ENCODE measurements at places on chromosomes 2 and 18.
A peak's percentile ranks its signal among the peaks of the same experiment; 100 is the strongest.

- DNase-seq = no peak
Observed at GRCh38 chr2:96501886-96502810, 3.0 kb downstream of the NEURL3 start.

- no peak for DNase-seq
Observed at GRCh38 chr2:168039881-168040280, 207.5 kb downstream of the STK39 start.

DNA sequence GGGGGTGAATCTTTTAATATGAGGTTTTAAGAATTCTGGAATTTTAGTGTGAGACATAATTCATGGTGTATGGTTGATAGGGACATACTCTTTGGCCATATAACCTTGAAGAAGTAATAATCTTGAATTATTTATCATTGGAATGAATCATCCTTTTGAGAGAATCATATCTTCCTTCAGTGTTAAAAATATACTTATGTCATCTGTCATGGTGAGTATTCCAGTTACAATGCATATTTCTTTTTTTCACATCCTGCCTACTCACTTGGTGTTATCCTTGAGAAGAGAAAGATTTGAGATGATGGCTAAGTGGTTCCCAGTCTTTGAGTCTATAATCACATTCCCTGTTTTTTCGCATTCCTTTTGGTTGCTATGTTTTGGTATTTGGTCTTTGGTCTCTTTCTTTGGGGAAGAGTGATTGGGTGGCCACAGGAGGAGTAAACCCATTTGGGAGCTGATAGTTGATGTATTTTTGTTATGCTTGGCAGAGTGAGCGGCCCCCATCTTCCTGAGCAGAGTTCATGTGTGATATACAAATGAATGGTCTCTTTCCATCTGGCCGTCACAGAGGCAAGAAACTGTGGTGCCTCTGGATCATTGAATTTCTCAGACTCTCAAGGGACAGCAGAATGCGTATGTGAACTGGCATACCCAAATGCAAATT lies 21.6 kb downstream of the ASAP2 start:
- DNase-seq = no peak

DNA sequence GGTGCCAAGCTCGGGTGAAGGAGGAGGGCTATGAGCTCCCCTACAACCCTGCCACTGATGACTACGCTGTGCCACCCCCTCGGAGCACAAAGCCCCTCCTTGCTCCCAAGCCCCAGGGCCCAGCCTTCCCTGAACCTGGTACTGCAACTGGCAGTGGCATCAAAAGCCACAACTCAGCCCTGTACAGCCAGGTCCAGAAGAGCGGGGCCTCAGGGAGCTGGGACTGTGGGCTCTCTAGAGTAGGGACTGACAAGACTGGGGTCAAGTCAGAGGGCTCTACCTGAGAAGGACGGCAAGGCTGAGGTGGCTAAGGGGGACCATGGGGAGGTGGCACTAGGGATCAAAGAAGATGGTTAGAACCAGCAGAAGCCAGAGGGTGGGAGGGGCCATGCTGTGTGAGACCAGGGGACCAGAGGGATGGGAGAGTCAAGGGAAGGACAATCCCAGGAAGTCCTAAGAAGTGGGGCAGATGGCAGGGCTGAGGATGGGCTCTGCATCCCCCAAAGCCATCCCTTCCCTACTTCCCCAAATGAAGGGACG lies 2.4 kb downstream of the DOK1 start:
- DNase-seq = no peak

DNA sequence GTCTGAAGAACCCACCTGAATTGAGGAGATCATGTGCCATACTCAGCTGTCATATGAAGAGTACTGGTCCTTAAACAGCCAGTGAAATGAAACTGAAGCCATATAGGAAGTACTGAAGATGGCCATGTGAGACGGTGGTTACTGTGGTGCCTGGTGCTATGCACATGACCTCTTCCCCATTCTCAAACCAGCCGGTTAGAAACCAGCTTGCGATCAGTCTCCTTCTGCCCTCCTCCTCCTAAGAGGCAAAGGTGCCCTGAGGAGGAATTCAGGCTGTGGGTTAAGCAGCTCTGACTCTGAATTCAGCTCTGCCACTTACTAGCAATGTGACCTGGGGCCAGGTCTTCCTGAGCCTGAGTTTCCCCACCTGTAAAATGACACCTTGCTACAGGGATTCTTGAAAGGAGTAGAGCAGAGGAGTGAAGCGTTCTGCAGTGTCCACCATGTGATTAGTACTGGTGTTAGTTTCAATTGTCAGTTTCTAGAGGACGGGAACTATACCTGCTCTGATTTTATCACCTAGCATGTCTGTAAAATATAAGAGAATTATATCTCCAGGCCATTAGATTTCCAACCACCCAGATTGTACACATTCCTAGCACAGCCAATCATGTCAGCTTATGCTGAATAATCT lies 5.1 kb downstream of the FECH start:
- DNase-seq = no peak

- DNase-seq = no peak
Observed at GRCh38 chr2:177810906-177811305, 261.7 kb downstream of the PDE11A start.

DNA sequence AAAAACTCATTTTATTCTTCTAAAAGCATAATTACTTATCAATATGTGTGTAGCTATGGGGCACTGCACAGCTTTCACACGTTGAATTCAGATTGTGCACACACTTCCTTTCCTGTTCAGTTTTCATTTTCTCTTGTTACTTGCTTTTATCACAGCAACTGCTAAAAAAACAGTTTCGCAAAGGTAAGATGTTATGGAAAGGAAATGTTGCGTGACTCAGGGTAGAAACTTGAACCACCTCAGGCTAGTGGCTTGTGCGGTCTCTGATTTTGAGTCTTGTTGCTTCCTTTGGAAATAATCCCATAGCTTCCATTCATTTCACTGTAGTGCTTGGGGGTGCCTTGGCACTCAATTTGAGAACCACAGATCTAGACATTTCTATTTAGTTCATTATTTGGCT lies 171.9 kb downstream of the FMNL2 start:
- DNase-seq = no peak

DNA sequence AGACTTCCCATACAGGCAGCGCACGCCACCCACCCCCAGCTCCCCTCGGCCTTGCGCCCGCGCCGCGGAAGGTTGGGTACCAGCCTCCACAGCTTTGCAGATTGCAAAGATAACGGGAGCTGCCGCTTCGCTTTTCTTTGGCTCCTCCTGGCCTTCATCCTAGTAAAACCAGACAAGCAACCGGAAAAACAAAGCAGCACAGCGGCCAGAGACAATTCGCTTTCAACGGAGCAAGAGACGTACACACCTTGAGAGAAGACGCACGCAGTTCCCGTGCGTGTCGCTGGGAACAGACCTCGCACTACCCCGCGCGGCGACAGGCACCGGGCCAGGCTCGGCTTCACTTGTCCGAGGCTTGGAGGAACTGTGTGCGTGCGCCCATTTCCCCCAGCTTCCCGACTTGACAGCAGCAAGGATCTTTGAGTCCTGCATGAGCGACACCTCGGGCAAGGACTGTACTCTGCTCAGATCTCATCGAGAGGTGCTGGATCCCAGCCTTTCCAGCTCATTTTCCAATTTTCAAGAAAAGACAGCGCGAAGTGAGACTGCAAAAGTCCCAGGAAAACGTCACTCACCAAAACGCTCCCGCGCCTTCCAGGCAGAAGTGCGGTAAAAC lies 964 bp downstream of the ZBTB7C start:
- peak; percentile 47 for DNase-seq

GRCh38 chr2:161206471-161207032 lies 46.3 kb downstream of the TANK start:
- DNase-seq = no peak

- no peak for DNase-seq
Observed at GRCh38 chr2:145305889-145306288, 786.0 kb upstream of the ZEB2 start.

- no peak for DNase-seq
Observed at GRCh38 chr2:210461401-210461800, 15.2 kb downstream of the LANCL1 start.

- DNase-seq = peak; percentile 72
Observed at GRCh38 chr2:120594856-120595685, 140.6 kb upstream of the GLI2 start.

Measured in T47D (cell line).